Tracheal epithelial cell (primary cell): ENCODE measurements at places on chromosomes 2 and 18. TPM values are rescaled to one million over a fixed set of nuclear protein-coding genes. Genes with fewer than 3 reads are reported as not detected.

The TFPI gene
- total RNA-seq: 5.3 and 19.0 TPM in 2 replicates

The SLC30A3 gene
- not detected in 2 replicates for total RNA-seq

The TDRD15 gene
- under 0.01 TPM in 1 of 2 replicates, not detected in the other for total RNA-seq

The ANKRD30BL gene
- total RNA-seq: under 0.01 TPM in 1 of 2 replicates, not detected in the other

The IFT172 gene
- 3.8 and 5.8 TPM in 2 replicates for total RNA-seq

The PNO1 gene
- 14.3 and 27.2 TPM in 2 replicates for total RNA-seq

The CKAP2L gene
- 0.21 and 0.48 TPM in 2 replicates for total RNA-seq

The ARHGAP28 gene
- 0.21 and 0.72 TPM in 2 replicates for total RNA-seq

The TWIST2 gene
- 7.0 and 8.5 TPM in 2 replicates for total RNA-seq

The POTEC gene
- not detected in 2 replicates for total RNA-seq

The CDK5R2 gene
- not detected in 2 replicates for total RNA-seq

The TCF23 gene
- not detected in 2 replicates for total RNA-seq

The POTEI gene
- not detected in 2 replicates for total RNA-seq

The EMILIN1 gene
- 0.21 and 0.24 TPM in 2 replicates for total RNA-seq

The MFSD2B gene
- 0.24 TPM in 1 of 2 replicates, not detected in the other for total RNA-seq

The ALS2 gene
- 16.0 and 26.3 TPM in 2 replicates for total RNA-seq

The KCNIP3 gene
- 11.1 TPM in 1 of 2 replicates, not detected in the other for total RNA-seq

The FOXD4L1 gene
- under 0.01 TPM in 2 replicates for total RNA-seq

The CNPPD1 gene
- 30.1 and 30.9 TPM in 2 replicates for total RNA-seq

The COL3A1 gene
- 0.43 and 2.7 TPM in 2 replicates for total RNA-seq

The FBXO36 gene
- 2.7 and 5.5 TPM in 2 replicates for total RNA-seq

The KYNU gene
- total RNA-seq: 41.1 and 77.8 TPM in 2 replicates

The PTPRN gene
- 0.21 and 2.2 TPM in 2 replicates for total RNA-seq

The CDH2 gene
- total RNA-seq: under 0.01 and 22.9 TPM in 2 replicates

The DCDC2C gene
- total RNA-seq: not detected in 2 replicates

The CNGA3 gene
- total RNA-seq: not detected in 2 replicates

The LYG2 gene
- not detected in 2 replicates for total RNA-seq

The ATP6V1B1 gene
- not detected in 2 replicates for total RNA-seq

The MAB21L4 gene
- total RNA-seq: 0.85 and 3.4 TPM in 2 replicates

The RAMP1 gene
- total RNA-seq: 4.9 and 5.5 TPM in 2 replicates

The COLEC11 gene
- not detected in 2 replicates for total RNA-seq

The EPB41L3 gene
- 0.43 and 12.5 TPM in 2 replicates for total RNA-seq

The PUS10 gene
- 2.2 and 7.5 TPM in 2 replicates for total RNA-seq

The CAPN13 gene
- total RNA-seq: 0.24 TPM in 1 of 2 replicates, not detected in the other

The RNU2-63P gene
- not detected in 2 replicates for total RNA-seq

The STEAP3 gene
- 23.6 and 29.0 TPM in 2 replicates for total RNA-seq

The MARCO gene
- total RNA-seq: not detected in 2 replicates

The STPG4 gene
- total RNA-seq: 0.24 TPM in 1 of 2 replicates, not detected in the other

The PAIP2B gene
- 2.2 and 3.4 TPM in 2 replicates for total RNA-seq

The ERCC3 gene
- total RNA-seq: 33.3 and 36.9 TPM in 2 replicates

The CTAGE1 gene
- not detected in 2 replicates for total RNA-seq
